ENCODE measurements at places on chromosomes 4 and X. TPM values are rescaled to one million over a fixed set of nuclear protein-coding genes. Genes with fewer than 3 reads are reported as not detected.

Gene GAGE12J
- not detected for polyA plus RNA-seq

Gene ANOS1
- polyA plus RNA-seq = 10.3 TPM

DNA sequence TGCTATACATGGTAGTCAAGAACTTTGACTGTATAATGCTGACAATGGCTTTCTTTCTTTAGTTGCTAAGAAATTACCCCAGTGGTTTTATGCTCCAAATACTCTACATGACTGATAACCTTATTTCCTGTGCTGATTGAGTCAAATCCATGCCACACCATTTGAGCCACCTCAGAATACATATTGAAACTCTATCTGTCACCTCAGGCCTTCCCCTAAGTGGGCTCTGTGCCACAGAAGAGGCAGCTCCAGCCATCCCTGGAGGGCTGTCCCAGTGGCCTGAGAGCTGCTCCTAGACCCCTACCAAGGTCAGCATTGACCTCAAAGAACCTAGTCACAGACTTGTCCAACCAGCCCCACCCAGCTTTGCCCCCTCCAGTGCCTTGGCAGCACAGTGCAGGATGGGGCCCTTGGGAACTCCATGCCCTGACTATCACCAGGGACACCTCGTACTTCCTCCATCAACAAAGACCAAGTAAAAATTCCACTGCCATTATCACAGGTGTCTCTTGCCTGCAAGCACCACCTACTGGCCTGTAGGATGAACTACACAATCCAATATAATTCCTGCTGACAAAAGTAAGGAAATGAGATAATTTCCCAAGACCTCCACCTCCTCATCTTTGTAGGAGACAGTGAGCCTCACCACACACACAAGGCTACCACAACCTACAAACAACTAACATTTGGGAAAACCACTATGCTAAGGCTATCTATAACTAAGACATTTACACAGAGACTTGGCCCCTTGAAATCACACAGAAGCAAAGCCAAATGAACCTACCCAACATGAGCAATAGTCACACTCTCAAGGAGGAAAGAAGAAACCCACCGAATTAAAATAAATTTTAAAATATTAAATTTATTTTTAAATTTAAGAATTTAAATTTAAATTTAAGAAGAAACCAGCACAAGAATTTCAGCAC is 239.9 kb downstream of the NKX6-1 start:
- no peak for DNase-seq

- no peak for DNase-seq
Measured at GRCh38 chr4:48129307-48130014, 4.6 kb downstream of the TXK start.

Gene EFNB1
- polyA plus RNA-seq = 87.7 TPM

Gene LRP2BP
- polyA plus RNA-seq = 6.9 TPM

Gene TLR10
- 0.40 TPM for polyA plus RNA-seq

- no peak for DNase-seq
Measured at GRCh38 chr4:141571362-141571761, 65.0 kb upstream of the IL15 start.

DNA sequence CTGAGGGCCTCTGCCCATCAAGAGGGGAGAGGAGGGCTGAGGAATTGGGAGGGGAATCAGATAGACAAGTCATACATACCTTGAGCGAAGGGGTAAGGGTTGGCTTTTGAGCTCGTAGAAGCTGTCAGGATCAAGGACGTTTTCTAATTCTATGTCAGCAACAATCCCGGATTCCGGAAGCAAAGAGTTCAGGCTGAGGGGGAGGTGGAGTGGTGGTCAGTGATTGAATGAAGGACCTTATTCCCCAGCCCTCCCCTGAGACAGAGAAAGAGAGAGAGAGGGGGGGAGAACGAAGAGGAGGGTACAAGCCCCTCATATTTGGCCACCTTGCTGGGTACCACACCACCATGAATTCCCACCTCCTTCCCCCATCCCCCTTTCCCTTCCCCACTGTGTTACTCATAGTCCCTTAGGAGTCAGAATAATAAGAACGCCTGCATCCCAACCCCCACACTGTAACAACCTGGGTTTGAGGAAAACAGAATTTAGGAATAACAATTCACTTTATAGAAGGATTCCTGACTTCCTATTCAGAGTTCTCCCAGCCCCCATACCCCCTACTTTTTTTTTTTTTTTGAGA is 2.7 kb downstream of the TFE3 start:
- no peak for DNase-seq

Gene RHOXF1
- 3.0 TPM for polyA plus RNA-seq

Gene LRRC66
- polyA plus RNA-seq = 1.3 TPM

Gene CSAG3
- not detected for polyA plus RNA-seq

- DNase-seq = no peak
Measured at GRCh38 chrX:44882635-44883034, 9.6 kb downstream of the KDM6A start.

DNA sequence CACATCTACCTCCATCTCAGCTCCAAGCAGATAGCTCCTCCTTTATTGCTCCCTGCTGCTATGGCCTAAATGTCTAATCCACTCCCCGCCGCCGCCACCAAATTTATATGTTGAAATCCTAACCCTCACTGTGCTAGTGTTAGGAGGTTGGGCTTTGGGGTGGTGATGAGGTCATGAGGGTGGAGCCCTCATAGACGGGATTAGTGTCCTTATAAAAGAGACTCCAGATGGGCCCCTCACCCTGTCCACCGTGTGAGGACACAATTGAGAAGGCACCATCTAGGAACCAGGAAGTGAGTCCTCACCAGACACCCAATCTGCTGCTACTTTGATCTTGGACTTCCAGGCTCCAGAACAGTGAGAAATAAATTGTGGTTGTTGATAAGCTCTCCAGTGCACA is 13.6 kb upstream of the TBC1D14 start:
- DNase-seq = no peak

DNA sequence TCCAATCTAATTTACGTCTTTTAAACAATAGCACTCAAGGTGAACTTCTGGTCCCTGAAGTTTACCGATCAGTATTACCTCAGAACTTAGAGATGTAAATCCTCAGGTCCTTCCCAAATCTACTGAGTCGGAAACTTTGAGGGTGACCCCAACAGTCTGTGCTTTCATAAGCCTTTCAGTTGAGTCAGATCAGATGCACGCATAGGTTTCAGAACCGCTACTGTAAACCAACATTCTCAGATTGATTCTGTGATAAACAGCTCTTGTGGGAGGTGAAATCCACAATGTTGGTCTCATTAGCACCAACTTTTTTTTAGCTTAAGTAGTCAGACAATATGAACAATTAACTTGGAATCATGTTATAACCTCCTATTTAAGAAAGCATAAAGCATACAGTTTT is 86.0 kb downstream of the WWC2 start:
- DNase-seq = no peak

- DNase-seq = peak; percentile 34
Measured at GRCh38 chr4:40750461-40751258, 905 bp downstream of the NSUN7 start.

Gene SHOX
- 0.12 TPM for polyA plus RNA-seq

Gene GPR50
- 0.10 TPM for polyA plus RNA-seq

DNA sequence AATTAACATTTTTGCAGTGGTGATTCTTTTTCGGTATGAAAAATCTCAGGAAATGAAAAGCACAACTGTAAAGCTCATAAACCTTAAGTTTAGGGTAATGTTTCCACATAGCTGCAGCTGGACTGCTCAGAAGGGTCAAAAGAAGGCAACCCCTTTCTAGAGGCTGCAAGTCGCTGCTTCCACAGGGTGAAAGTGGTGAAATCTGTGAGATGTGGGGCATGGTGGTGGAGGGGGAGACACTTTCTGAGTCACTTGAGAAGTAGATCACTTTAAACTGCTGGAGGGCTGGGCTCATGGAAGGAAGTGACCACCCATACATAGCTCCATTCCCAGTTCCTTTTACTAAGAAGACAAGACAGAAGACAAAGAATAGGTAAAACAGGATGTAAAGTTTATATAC is 8.7 kb downstream of the SFRP2 start:
- DNase-seq = no peak

GRCh38 chr4:59412739-59413138 is 1787.4 kb upstream of the ADGRL3 start:
- no peak for DNase-seq
